HTR-8/SVneo (cell line): ENCODE measurements at places on chromosomes 7 and 10.

DNA sequence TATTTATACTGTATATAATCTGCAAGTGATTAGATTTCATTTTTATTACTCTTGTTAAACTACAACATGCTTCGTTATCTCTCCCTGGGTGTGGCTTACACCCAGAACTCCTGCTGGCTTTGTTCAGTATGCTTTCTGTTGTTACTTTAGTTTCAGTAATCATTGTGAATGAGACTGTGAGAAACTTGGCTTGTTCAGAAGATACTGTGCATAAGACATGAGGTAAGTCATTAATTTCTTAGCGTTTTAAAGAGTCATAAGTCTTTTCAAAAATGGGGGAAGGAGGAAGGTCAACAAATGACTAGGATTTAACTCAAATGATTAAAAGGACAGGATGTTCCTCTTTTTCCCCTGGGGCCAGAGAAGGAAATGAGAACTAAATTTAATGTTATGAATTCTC is 11.6 kb upstream of the ADD3 start:
- DNase-seq, result no peak

DNA sequence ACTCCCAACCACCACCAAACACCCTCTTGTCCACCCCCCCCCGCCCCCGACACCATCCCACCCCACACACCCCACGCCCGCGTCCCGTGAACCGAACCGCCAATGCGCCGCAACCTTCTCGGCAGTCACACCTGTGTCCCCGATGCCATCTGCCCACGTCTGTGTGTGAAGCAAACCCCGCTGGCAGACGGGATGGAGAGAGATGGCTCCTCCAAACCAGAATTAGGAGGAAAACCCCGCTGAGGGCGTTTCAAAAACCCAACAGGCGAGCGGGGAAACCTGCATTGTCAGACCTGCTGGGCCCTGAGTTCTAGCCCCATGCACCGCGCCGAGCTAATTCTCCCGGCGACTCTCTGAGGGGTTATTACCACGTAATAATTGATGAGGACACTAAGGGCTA is 28.6 kb upstream of the KCNK18 start:
- DNase-seq, result no peak

- DNase-seq, result peak; percentile 14
These were observed 18.8 kb downstream of the CELF2 start for GRCh38 chr10:11036424-11037011.

GRCh38 chr10:1687623-1688150 is 49.6 kb downstream of the ADARB2 start:
- no peak for DNase-seq

DNA sequence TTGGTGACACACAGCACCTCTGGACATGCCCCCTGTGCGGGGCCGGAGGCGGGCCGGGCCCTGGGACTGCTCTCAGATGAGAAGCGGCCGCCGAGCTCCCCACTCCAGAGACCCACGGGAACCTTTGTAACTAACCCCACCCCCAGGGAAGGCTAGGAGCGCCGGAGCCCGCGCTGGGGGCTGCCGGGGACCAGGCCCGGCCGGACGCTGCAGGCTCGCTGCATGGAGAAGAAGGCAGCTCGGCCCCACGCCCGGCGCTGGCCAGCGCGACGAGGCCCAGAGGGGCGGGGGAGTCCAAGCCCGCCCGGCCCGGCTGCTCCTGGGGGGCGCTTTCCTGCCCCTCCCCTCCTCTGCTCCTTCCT is 36.5 kb downstream of the AGAP3 start:
- no peak for DNase-seq

- DNase-seq, result no peak
These were observed 24.7 kb downstream of the NOD1 start for GRCh38 chr7:30453921-30454320.

- no peak for DNase-seq
These were observed 247.3 kb upstream of the PTN start for GRCh38 chr7:137590756-137591305.

DNA sequence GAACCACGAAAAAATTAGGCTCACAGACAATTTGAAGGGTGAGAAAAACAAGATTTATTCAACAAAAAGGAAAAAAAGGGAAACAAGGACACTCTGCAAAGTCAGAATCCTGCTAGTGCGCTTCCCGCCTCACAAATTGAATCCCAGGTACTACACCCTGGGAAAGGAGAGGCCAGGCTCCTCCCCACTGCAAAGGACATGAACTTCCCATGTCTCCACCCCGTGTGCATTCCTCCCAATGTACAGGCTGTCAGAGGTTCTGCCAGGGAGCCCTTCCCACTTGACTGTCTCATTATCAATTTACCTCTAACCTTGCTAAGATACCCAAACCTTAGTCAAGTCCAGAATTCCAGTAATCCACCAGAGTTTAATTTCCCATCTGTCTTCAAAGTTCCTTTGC is 70.4 kb upstream of the CDK1 start:
- no peak for DNase-seq

DNA sequence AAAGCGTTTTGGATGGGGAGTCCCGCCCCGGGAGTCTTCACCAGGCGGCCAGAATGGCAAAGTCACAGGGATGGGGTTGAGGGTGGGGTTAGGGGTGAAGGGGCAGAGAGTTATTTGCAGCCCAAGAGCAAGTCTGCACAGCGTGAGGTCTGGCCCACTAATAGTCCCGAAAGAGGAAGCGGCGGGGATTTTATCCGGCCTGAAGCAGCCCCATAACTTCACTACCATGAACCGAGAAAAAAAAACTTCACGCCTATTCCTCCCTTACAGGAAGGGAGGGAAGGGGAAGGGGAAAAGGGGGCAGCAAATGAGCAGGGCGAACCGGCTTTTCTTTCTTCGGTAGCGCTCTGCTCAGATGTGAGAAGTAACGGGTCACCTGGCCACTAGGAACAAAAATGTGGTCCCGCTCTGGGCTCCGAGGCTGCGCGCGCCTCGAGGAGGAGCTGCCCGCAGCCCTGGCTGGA is 712 bp downstream of the ITPRIP start:
- no peak for DNase-seq

- no peak for DNase-seq
These were observed 75.1 kb upstream of the LEP start for GRCh38 chr7:128165927-128166420.
